ENCODE measurements at places on chromosomes 4 and X.
A peak's percentile ranks its signal among the peaks of the same experiment; 100 is the strongest.

GRCh38 chr4:96879527-96879926, 1039.6 kb downstream of the PDHA2 start:
- no peak for DNase-seq

DNA sequence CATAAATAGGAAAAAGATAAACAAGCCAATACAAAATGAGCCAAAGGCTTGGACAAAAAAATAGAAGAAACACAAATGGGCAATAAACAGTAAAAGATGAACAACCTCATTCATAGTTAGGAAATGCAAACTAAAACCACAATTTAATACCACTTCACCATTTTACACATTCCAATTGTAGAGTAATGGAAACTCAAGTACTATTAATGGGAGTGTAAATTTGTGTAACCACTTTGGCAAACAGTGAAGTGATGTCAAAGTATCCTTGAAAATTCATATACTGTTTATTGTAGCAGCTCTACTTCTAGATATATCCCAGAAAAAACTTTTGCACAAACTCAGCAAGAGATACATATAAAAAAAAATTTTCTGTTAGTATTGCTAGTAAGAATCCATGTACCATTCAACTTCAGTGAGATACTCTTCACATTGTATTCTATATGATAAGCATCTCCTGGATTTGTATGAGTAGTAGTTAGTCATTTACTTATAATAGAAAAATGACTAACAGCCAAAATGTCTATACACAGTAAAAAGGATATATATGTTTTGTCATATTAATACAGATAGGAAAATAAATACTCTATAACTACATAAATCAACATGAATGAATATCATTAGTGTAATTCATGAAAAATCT, 229.8 kb downstream of the DKK2 start:
- no peak for DNase-seq

- peak; percentile 58 for DNase-seq
Measured at GRCh38 chr4:139988863-139989765, 164.9 kb downstream of the MAML3 start.

GRCh38 chrX:40772290-40772689, 36.9 kb upstream of the MED14 start:
- DNase-seq: no peak

- no peak for DNase-seq
Measured at GRCh38 chrX:85630901-85631300, 251.4 kb upstream of the POF1B start.

DNA sequence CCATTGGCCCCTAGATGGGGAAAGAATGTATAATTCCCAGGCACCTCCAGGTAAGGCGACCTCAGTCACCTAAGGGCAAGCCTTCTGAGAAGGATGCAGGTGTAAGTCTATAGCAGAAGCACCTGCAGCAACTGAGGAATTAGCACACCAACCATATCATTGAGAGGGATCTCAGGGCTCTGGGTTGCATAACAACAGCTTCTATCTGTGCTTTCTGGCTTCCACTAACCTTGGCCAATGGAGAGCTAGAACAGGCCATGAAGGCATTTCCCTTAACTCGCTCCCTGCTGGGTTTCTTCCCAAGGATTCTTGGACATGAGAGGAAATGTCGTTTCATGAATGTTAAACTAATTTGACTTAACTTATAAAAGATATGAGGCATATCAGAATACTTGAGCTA, 177.8 kb upstream of the GK2 start:
- DNase-seq: no peak

- DNase-seq: no peak
Measured at GRCh38 chr4:145870155-145871020, 68.2 kb downstream of the ZNF827 start.

All from stimulated activated CD4-positive, alpha-beta T cell treated with anti-CD3 and anti-CD28 coated beads, Interleukin-4, amount 100 ng/mL, for 48 hours (primary cell).